IMR-90 (cell line): ENCODE measurements at places on chromosomes 2 and 18.

- H3K27me3 ChIP-seq = no peaks in the 10 kb centered on the region
- no peak overlapping the region for H3K27ac ChIP-seq
- no peak for DNase-seq
- H3K36me3 ChIP-seq = no peaks in the 10 kb centered on the region
Measured at GRCh38 chr2:154677401-154677800, 21.1 kb upstream of the KCNJ3 start.

GRCh38 chr2:177391822-177392372 is 676 bp upstream of the AGPS start:
- no peak for DNase-seq
- H3K4me1 ChIP-seq = peaks cover under 1% of the 10 kb centered on the region
- no peaks in the 10 kb centered on the region for H3K36me3 ChIP-seq
- H3K27me3 ChIP-seq = no peaks in the 10 kb centered on the region
- peak overlapping the region; percentile 91 for H3K4me3 ChIP-seq

DNA sequence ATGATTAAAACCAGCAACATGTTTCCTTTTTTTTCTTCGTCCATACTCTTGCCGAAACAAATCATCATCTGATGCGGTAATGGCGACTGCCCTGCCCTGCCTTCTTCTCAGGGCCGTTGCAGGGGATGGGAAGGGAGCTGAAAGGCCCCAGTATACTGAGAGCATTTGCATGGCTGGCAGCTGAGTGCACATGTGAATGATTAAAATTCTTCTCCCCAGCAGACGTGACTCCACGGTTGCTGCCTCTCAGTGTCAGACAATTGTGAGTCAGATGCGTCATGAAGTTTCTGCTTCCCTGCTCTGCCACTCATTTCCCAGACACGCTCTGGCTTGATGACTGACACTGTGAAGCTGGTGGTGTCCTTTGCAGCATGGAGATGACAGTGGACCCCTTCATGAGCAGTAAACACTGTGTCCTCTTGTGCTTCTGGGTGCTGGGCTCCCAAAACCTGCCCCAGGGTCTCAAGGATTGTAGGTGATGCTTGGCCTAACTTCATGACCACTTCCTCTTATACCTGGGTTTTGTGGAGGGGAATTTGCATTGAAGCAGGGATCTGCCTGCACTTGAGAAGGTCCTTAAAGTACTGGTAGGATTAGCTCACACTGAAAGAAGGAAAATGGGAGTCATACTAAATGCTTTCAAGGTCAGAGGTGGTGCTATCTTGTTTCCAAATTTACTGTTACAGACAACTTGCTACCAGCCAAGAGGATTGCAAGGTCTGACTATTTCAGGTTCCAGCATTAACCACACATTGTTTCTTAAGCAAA is 222.5 kb upstream of the COPS8 start:
- H3K36me3 ChIP-seq = no peaks in the 10 kb centered on the region
- peak overlapping the region; percentile 12; the same call in 1 of the 2 replicates for H3K27ac ChIP-seq
- H3K4me1 ChIP-seq = peaks cover 3% of the 10 kb centered on the region; the same call in 1 of the 2 replicates
- H3K27me3 ChIP-seq = 0 out of 2 replicates have a peak, but pooled peaks cover 2% of the 10 kb centered on the region

- H3K36me3 ChIP-seq = no peaks in the 10 kb centered on the region
- H3K4me1 ChIP-seq = peaks cover 28% of the 10 kb centered on the region
- peak; percentile 49 for DNase-seq
- no peak overlapping the region for H3K4me3 ChIP-seq
- no peaks in the 10 kb centered on the region for H3K27me3 ChIP-seq
Measured at GRCh38 chr2:98454500-98455235, 10.0 kb downstream of the INPP4A start.

- H3K27ac ChIP-seq = no peak overlapping the region
- H3K36me3 ChIP-seq = peaks cover 6% of the 10 kb centered on the region; the same call in 1 of the 2 replicates
- no peak overlapping the region for H3K4me3 ChIP-seq
- H3K27me3 ChIP-seq = no peaks in the 10 kb centered on the region
Measured at GRCh38 chr2:100909534-100910081, 89.7 kb downstream of the NPAS2 start.

DNA sequence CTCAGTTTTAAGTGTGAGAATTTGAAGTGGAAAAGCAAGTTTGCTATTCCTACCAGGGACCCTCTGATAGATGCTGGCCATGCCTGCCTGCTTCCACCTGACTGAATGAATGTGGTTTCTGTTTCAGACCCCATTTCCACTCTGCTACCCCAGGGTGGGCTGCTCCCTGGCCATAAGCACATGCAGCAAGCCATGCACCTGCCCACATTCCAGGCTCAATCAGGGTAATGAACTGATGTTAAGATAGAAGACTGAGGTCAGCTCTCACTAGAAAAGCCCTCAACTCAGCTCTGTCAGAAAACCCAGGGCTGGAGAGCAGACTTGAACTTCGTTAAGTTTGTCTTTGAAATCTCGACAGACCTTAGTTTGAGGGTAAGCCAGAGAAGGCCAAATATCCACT is 333.9 kb downstream of the CYRIA start:
- H3K27me3 ChIP-seq = no peaks in the 10 kb centered on the region
- no peak overlapping the region for H3K4me3 ChIP-seq
- no peaks in the 10 kb centered on the region for H3K4me1 ChIP-seq
- no peaks in the 10 kb centered on the region for H3K36me3 ChIP-seq
- no peak for DNase-seq

GRCh38 chr2:71940695-71941094 is 207.0 kb downstream of the CYP26B1 start:
- DNase-seq = no peak
- no peak overlapping the region for H3K4me3 ChIP-seq
- no peak overlapping the region for H3K27ac ChIP-seq
- peaks cover 31% of the 10 kb centered on the region for H3K27me3 ChIP-seq
